AG10803 (cell line): ENCODE measurements at places on chromosomes 6 and 20.

DNA sequence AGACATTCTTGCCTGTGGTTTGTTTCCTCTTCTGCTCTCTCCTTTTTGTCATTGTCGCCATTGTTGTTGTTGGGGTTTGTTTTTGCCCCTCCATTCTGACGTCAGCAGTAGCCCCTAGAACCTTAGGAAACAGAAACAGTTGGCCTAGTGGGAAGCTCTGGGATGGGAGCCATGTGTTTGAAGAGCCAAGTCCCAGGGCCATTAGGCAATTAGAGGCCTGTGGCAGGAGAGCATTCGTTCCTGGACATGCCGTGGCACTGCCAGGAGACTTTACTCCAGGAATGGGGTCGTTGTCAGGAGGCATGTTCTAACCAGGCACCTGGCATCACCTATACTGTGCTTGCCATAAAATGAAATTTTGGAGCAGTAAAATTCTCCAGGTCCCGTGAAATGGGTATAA lies 39.7 kb downstream of the PPARD start:
- DNase-seq = no peak

- DNase-seq = no peak
Measured at GRCh38 chr20:1333462-1334369, 4.8 kb upstream of the SDCBP2 start.

GRCh38 chr6:34484899-34485298 lies 19.0 kb downstream of the PACSIN1 start:
- DNase-seq = no peak

DNA sequence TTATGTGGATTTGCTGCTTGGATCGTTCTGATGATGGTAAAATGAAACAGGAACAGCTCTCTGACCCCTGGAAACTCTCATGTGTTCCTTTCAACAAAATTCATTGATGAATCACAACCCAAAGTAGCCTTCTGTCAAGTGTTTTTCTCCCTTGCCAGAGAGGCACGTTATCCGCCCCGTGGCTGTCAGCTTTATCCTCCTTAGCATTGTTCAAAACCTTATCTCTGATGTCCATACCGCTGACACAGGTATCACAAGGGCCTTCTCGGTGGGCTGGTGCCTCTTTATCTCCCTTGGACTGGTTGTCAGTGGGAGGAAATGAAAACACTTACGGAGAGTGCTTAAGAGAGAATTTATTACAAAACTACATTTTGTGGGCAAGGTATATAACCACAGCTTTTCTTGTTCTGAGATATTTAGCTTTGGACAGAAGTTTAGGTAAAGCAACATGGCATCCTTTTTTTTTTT lies 84.9 kb downstream of the TIAM2 start:
- no peak for DNase-seq

DNA sequence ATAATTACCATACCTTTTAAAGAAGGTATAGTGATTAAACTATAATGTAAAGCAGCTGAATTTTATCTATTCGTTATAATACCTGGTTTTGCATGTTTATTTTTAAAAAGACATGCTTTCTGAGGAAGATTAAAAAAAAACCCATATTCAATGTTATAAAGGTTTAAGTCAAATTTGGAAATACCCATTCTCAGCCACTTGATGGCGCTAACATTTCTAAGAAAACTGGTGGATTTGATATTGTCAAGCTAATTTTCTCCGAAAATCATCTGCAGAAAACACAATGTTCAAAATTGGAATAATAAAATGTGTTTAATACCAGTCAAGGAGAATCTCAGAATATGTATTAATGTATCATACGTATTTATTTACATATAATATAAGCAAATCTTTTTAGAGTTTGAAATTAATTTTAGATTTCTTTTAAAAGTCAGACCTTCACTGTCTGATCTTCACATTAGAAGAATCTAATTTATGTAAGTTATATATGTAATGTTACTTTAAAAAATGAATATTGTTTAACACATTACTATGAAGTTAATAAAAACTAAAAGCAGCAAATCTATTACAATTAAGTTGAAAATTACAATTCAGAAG lies 35.0 kb downstream of the SHPRH start:
- DNase-seq = peak; percentile 59

DNA sequence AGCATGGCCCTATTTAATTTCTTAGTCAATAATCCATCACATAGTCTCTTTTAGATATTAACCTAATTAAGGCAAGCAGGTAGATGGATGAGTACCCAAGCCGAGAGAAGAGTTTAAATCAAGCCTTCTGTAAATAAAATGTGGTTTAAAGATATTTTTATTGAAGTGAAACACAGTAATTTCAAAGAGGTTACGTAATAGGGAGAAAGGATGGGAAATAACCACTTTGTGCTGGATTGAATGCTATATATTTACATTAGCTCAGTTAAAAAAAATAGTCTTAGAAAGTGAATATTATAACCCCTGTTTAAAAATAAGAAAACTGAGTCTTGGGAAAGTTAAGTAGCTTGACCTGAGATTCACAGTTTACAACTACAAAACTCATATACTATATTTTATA lies 37.0 kb upstream of the FOXO3 start:
- DNase-seq = no peak

GRCh38 chr20:47818996-47819609 lies 33.8 kb upstream of the SULF2 start:
- DNase-seq = no peak
